ENCODE measurements at places on chromosomes 11 and 22.
A peak's percentile ranks its signal among the peaks of the same experiment; 100 is the strongest.

- DNase-seq, result no peak
These were observed 67.3 kb downstream of the LRRC32 start for GRCh38 chr11:76603202-76603601.

DNA sequence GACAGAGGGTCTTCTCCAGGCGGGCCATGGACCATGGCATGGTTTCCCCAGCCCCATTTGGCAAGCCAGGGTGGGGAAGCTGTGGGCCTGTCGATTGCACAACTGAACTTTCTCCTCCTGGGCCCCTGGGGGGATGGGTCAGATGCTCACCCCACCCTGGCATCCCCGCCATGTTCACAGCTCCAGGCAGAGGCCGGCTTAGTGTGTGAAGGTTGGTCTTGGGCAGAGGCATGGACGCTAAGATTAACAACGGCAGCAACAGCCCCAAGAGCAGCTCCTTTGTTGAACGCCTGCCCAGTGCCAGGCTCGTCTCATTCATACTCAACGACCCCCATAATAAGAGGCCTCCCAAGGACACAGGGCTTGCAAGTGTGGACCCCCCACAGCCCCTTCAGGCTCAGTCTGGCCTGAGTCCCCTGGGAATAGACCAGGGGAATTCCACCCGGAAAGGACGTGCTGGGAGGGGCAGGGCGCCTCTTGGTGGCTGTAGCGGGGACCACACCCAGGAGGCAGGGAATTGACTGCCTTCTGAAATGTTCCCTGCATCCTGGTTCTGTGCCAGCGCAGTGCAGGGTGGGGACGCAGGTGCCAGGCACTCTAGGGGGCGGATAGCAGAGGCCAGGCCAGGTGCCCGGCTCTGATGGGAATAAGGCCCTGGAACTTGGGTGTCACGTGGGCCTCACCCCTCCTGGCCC, 8.3 kb downstream of the TSPO start:
- no peak for DNase-seq

GRCh38 chr11:34356913-34357700, 703 bp downstream of the ABTB2 start:
- DNase-seq, result peak; percentile 30

DNA sequence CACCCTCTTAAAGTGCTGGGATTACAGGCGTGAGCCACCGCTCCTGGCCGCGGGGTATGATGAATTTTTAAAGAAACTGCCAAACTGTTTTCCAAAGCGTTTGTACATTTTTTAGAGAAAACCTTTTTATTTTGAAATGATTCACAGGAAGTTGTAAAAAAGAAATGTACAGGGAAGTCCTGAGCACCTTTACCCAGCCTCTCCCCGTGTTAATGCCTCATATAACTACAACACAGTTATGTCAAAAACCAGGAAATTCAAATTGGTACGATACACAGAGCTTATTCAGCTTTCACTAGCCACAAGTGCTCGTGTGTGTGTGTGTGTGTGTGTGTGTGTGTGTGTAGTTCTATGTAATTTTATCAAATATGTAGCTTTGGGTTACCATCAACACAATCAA, 7.0 kb upstream of the FAM118A start:
- no peak for DNase-seq

GRCh38 chr22:19501897-19502447, 22.2 kb downstream of the CLDN5 start:
- no peak for DNase-seq

DNA sequence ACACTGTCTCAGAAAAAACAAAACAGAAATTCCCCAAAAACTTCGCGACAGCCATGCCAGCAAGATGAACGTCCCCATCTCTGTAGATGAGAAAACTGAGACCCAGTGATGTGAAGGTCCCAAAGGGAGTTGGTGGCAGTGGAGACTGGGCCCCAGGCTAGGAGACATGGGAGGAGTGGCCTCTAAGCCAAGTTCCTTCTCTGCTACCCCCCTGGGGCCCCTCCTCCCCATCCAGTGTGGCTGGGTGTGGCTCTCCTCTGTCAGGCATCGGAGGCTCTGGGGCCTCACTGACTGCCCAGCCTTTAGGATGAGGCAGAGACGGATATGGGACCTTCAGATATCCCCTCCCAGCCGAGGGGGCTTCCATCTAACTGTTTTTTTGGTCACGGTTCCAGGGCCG, 9.8 kb downstream of the RELT start:
- DNase-seq, result no peak

- no peak for DNase-seq
These were observed 5.0 kb downstream of the TBC1D22A start for GRCh38 chr22:46767249-46767985.

- DNase-seq, result no peak
These were observed 13.9 kb downstream of the DAGLA start for GRCh38 chr11:61693922-61694601.

GRCh38 chr11:64564947-64565889, 25.8 kb upstream of the SLC22A12 start:
- no peak for DNase-seq

DNA sequence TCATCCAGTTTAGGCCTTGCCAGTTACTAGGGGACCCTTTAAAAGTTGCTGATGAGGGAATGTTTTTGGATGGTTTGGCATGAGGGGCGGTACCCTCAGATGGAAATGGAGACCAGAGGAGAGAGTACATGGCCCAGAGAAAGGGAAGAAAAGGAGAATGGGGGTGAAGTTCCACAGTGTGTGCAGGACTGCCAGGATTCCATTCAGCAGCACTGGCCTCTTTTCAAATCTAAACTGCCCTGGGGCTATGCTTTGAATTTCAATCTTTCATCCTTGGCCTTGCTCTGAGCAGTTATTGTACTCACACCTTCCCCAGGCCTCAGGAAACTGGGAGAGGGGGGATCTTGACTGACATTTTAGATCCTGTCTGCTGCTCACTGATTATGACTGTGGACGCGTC, 3.0 kb downstream of the SLC3A2 start:
- no peak for DNase-seq

GRCh38 chr22:33723915-33724314, 196.4 kb downstream of the LARGE1 start:
- DNase-seq, result no peak

DNA sequence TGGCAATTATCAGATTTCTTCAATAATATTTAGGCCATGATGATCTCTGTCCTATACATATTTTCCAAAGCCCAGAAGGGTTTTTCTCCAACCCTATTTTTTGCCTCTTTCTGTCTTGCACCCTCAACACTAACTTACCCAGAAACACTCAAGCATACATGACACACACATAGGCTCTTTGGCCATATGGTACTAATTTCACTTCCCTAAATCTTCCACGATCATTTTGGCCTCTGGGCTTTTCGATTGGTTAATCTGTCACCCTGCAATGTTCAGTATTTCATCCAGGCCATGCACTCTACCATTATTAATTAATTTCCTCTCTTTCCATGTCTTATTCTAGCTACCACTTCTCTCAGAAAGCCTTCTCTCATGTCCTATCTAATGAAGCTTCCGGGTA, 59.8 kb downstream of the LUZP2 start:
- DNase-seq, result no peak

DNA sequence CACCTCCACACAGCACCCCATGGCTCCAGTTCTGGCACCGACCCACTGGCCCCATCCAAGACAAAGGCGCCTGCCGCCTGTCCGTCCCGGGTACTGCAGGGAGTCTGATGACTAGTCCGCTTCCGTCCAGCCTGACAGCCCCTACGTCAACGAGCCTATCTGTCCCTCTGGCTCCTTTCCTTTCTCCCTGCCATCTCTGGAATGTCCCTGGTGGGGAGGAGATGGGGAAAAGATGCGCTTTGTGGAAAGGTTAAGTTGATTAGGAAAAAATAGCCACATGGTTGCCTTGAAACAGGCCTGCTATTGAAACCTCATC, 10.4 kb downstream of the PDGFB start:
- DNase-seq, result no peak

GRCh38 chr11:133827556-133827955, 17.8 kb downstream of the SPATA19 start:
- no peak for DNase-seq

- peak; percentile 66 for DNase-seq
These were observed 80.8 kb downstream of the ZC3H12C start for GRCh38 chr11:110173811-110174644.

GRCh38 chr22:26744892-26745808, 87.8 kb downstream of the MIAT start:
- no peak for DNase-seq

- no peak for DNase-seq
These were observed 17.8 kb upstream of the CARS1 start for GRCh38 chr11:3074912-3075589.

DNA sequence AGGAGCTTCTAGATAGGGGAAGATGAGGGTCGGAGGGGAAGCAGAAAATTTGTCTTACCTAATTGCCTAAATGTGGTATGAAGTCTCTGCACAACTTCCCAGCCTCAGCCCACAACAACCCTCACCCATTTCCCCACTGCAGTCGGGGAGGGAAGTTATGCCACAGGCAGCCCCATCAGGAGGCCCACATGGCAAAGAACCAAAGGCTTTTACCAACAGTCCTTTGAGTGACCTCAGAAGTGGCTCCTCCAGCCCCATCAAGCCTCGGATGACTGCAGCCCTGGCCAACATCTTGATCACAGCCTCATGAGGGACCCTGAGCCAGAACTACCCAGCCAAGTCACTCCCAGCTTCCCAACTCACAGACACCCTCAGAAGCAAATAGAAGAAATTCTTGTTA, 54.8 kb downstream of the CHST1 start:
- no peak for DNase-seq

GRCh38 chr22:36901411-36902142, 11.9 kb upstream of the CSF2RB start:
- DNase-seq, result peak; percentile 67

- DNase-seq, result no peak
These were observed 62.2 kb downstream of the BCL2L13 start for GRCh38 chr22:17700778-17701177.
